OCI-M1 (cell line): ENCODE measurements at places on chromosomes 3 and 15.

GRCh38 chr3:63981980-63982379 lies 41.3 kb downstream of the PSMD6 start:
- no peak for DNase-seq

DNA sequence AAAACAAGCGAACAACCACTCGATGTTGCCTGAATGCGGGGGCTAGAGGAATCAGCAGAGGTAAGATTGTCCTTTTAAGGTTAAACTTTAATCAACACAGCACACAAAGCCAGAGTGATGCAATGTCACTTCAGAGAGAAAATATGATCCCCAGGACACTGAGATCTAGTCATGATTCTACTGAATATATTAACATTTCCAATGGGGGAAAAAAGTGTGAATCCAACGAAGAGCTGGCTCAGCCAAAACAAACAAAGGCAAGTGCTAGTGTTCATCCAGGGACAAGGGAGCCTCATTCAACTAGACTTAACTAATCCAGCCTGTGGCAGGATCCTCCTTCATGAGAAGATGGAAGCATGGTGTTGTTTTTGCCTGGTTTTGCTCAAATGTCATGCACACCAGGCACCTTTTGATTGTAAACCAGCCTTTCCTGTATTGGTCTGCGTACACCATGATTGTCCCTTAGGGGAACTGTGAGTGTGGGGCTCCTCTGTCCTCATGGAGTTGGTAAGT lies 35.8 kb downstream of the SCG5 start:
- DNase-seq: peak; percentile 6

- no peak for DNase-seq
Measured at GRCh38 chr15:88513195-88513594, 33.3 kb downstream of the DET1 start.

GRCh38 chr3:127059072-127059471 lies 76.2 kb downstream of the PLXNA1 start:
- no peak for DNase-seq

GRCh38 chr3:112416391-112417212 lies 82.7 kb downstream of the BTLA start:
- DNase-seq: no peak

GRCh38 chr3:102229062-102229655 lies 205.7 kb upstream of the ZPLD1 start:
- DNase-seq: peak; percentile 92

DNA sequence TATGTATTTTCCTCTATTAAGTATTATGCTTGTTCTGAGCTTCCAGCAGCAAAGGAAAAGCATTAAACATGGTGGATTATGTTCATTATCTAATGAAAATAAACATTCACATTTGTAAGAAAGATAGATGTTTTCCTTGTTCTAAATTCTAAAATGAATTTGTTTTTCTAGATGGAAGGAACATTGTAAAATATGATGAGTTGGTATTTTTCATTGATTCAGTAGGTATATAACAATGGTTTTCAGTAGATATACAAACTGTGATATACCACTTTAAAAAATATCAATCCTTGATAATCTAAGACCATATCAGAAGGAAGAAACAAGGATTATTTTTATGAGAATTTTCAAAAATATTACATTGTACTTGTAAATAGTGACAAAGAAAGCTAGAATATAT lies 290.6 kb upstream of the GOLIM4 start:
- DNase-seq: no peak

- DNase-seq: no peak
Measured at GRCh38 chr3:127899200-127899599, 15.8 kb upstream of the KBTBD12 start.

DNA sequence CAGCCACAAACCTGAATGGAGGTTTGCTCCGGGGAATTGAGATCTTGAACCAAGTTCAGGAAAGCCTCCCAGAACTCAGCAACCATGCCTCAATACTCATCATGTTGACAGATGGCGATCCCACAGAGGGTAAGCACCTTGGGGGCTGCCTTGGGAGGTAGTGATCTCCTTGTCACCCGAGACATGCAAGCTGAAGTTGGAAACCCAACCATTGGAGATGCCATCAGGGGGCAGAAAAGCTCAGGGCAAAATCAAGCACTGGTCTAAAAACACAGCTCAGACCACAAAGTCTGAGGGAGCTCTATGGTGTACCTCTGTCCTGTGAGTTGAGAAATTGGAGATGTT lies 5.8 kb downstream of the ITIH1 start:
- DNase-seq: no peak

GRCh38 chr3:72448858-72449257 lies 399.4 kb downstream of the SHQ1 start:
- DNase-seq: peak; percentile 75

DNA sequence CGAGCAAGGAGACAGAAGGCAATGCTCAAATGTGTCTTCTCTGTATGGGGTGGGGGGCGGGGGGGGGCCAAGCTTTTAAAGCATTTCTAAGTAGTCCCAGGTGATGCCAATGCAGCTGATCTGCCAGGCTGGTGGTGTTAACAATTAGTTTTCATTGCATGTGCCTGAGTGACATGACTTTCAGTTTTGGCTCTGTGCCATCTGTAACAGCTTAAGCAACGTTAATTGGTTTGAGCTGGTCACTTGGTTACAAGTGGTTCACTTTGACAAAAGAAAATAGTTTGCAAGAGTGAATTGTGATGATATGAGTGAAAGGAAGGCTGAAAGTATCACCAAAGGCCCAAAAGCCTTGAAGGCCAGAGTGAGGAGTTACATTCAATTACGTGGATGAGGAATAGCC lies 26.4 kb upstream of the LRIG1 start:
- no peak for DNase-seq

DNA sequence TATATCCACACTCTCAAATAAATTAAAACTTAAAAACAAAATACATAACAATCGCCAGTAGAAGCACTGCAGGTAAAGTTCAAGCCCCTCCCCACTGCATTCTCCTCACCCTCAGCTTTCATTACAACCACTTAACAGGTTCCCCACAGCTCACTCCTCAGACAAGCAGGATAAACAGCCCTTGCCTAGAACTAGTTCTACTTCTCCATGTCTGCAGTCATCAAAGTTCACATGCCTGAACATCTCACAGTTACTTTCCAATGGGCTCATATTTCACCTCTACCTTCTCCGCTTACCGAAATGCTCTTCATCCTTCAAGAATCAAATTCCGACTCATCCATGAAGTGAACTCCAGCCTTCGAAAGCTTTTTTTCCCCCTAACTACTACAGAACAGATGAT lies 4.1 kb downstream of the YEATS2 start:
- no peak for DNase-seq

DNA sequence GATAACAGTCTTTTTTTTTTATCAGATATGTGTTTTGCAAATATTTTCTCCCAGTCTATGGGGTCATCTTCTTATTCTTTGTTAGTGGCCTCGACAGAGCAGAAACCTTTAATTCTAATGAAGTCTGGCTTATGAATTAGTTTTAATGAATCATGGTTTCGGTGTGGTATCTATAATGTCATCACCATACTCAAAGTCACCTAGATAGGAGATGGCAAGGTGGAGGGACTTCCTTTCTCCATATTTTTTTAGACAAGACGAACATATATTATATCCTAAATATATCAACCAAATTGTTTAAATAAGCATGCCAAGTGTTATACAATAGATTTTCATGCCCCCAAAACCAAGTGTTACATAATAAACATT lies 60.4 kb downstream of the CD200 start:
- no peak for DNase-seq

GRCh38 chr3:134898181-134898754 lies 103.2 kb downstream of the EPHB1 start:
- DNase-seq: no peak

DNA sequence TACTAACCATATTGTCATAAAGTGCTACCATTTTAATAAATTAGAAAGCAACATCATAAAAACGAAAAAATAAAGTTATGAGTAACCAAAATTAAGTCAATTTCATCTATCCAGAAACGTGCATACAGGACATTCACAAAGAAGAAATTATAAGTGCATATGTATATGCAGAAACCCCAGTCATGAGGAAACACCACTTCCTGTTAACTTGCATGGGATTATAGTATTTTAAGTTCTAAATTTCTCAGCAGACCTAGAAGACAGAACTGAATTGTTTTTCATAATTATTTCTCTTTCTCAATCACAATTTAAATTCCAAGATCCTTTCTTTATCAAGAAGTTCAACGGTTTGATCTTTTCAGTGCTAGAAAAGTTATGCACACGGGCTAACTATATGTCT lies 1.4 kb upstream of the KBTBD8 start:
- no peak for DNase-seq
